ENCODE measurements at places on chromosomes 3 and 15.

DNA sequence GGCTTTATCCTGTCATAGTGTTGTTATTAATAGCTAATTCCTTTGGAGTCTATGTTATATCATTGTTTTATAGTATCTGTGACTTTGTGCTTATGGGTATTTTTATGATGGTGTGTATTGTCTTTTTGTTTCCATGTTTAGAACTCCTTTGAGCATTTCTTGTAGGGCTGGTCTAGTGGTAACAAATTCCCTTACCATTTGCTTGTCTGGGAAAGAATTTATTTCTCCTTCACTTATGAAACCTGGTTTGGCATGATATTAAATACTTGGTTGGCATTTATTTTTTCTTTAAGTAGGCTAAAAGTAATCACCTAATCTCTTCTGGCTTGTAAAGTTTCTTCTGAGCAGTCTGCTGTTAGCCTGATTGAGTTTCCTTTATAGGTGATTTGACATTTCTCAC is 47.7 kb upstream of the ROBO1 start:
- no peak for DNase-seq

DNA sequence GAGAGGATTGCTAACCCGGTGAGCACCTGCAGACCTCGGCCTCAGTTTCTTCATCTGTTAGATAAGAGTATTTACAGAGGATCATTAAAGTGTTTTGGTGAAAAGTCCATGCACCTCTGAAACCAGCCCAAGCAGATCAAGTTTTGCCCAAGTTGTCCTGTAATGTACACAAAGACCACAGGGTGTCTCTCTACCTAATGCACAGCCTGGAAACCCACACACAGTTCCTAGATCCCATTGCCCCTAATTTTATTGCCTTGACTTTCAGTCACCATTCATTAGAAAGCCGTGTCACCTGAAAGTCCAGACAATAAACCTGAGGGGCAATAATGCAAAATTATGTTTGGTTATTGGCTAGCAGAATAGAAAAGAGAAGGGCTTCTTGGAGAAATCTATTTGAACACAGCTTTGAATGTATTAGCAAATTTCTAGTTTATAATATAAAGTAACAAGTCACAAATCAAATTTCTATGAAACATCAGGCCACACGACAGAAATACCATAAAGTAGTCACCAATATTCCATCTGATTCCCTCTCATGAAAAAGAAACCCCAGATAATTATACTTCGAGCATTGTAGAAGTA is 161.3 kb upstream of the SLC2A2 start:
- peak; percentile 78 for DNase-seq

- DNase-seq: no peak
These were observed 87.2 kb upstream of the TPRG1 start for GRCh38 chr3:189084620-189085019.

- DNase-seq: no peak
These were observed 10.2 kb downstream of the GAP43 start for GRCh38 chr3:115633467-115633866.

DNA sequence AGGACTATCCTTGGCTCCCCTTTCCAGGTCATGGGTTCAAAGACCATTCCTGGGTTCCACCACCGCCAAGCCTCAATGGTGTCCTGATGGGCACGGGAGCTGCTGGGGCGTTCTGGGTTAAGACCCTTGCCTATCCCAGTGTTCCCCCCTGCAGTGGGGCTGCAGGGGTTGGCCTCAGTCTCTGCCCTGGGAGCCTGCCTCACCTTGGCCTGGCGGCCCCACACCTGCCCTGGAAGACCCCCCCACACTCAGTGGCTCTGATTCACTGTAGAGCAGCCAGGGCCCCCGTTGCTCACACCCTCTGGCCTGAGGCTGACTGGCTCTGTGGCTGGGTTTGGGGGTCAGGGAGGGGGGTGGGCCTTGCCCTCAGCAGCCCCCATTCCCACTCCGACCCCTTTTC is 22.0 kb downstream of the C15orf39 start:
- DNase-seq: no peak

- no peak for DNase-seq
These were observed 41.5 kb upstream of the MTMR10 start for GRCh38 chr15:31032961-31033371.

Data from NCI-H2107 (cell line).